Fibroblast of skin of left quadriceps (primary cell): ENCODE measurements at places on chromosomes 4 and X.

- peak; percentile 24 for DNase-seq
Measured at GRCh38 chr4:184287697-184288255, 70.1 kb upstream of the ENPP6 start.

DNA sequence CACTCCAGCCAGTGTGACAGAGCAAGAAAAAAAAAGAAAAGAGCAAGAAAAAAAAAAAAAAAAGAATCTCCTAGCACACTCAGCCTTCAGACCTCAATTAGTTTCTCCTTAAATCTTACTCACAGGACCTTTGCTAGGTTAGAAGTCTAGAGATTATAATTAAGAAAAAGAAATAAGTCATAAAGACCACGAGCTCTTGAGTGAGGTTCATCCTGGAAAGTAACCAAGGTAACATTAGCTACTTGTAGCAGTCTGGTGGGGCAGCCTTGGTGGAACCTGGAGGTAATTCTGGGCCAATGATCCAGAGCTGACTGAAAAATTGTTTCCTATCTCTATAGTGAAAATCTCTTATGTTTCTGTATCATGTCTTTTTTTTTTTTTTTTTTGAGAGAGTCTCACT is 21.2 kb upstream of the DDX3X start:
- no peak for DNase-seq

- DNase-seq, result no peak
Measured at GRCh38 chr4:39032218-39033085, at the start of gene TMEM156. Gene TMEM156, minus strand, starts transcription at chr4:39032409. Its CDS starts 96 bp downstream, at chr4:39032313.

DNA sequence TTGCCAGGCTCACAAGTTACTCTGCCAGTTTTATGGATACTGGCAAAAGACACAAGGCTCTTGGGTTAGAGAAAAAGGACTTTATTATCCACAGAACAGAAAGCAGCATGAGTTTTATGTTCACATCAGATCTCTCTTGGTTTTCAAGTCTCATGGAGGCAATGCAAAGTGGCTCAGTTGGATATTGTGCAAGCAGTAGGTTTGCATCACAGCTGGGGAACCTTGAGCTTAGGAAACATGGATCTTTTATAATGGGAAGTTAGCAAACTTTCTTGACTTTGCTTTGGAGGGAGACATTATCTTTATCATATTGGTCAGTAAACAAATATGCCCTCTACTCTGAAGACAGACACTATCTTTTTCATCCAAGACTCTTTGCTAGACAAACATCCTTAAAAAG is 109.2 kb upstream of the GRPR start:
- DNase-seq, result no peak

- DNase-seq, result no peak
Measured at GRCh38 chr4:170849969-170850368, 760.2 kb upstream of the AADAT start.

- peak; percentile 52 for DNase-seq
Measured at GRCh38 chr4:52659001-52659721, at the start of gene USP46. Gene USP46, minus strand, starts transcription at chr4:52659301. Its CDS starts 151 bp downstream, at chr4:52659150.

DNA sequence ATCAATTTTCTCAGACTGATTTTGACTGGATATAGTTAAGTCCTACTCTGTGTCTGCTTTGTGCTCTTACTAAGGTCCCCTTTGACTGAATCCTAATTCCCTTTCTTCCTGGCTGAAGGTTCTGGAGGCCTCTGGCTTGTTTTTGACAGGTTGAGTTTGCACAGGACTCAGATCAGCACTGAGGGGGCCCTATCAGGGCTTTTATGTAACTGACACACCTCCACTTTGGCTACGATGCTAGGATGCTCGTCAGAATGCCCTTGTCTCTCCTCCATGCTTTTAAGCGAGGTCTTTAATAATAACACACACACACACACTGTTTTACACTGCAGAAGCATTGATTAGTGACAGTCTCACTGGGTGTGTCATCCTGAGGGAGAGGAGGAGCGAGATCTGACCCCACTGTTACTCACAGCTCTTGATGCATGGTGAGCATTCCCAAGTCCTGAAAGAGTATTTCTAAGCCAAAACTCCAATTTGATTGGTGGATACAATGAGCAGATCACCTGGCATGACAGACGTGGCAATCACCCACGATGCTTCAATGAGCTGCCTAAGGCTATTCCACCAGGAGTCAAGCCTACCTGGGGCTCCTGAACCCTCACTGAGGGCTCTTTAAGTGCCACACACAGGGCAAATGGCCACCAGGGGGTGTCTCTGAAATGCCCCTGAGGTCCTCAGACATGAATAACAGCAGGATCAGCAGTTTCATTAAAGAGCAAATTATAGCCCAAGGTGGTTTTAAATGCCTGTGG is 130.4 kb upstream of the CPEB2 start:
- no peak for DNase-seq

DNA sequence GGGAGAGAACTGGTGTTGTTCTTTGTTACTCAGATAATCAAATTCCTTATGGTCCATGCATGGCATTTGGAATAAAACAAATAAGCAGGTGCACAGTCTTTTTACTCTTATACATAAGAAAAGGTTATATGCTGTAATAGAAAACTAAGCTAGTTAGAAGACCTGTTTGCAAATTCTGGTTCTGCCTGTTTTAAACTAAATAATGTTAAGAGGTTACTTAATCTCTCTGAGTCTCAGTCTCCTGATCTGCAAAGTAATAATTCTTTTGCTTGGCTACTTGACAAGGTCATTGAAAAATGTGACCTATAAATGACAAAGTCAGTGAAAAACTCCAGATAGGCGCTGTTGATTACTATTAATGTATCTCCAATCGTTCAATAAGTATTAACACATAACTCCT is 42.5 kb upstream of the ANXA3 start:
- no peak for DNase-seq

DNA sequence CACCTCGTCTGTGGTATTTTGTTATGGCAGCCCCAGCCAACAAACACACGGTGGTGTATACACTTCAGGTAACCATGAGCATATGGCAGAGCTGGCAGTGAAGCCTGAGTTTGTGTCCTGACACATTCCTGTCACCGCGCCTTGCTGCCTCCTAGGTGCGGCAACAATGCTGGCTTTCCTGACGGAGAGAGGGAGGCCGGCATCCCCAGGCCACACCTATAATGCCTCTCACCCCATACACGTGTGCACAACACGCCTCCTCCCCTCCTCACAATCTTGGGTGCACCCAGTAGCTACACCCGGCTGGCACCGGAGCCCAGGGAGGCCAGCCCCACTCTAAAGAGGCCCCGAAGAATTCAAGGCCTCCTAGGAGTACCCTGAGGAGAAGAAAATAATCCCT is 158.5 kb downstream of the NSUN7 start:
- DNase-seq, result no peak

GRCh38 chrX:107542500-107542899 is 85.8 kb upstream of the PRPS1 start:
- DNase-seq, result no peak

DNA sequence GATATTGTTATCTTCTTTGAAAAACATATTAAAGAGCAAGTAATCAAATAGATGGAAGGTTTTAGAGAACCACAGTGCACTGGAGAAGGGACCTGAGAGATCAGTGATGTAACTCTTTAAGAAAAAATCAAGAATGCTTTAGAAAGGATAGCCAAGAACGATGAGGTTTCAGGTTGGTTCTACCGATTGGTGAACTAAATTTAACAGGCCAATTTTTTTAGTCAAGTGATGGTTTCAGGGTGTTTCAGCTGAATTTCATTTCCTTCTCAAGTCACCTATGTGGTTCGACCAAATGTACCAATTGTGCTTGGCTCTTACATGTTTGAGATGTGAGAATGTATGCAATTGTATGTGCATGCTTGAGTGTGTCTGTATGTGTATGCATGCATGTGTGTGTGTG is 26.5 kb downstream of the HS3ST1 start:
- DNase-seq, result no peak

DNA sequence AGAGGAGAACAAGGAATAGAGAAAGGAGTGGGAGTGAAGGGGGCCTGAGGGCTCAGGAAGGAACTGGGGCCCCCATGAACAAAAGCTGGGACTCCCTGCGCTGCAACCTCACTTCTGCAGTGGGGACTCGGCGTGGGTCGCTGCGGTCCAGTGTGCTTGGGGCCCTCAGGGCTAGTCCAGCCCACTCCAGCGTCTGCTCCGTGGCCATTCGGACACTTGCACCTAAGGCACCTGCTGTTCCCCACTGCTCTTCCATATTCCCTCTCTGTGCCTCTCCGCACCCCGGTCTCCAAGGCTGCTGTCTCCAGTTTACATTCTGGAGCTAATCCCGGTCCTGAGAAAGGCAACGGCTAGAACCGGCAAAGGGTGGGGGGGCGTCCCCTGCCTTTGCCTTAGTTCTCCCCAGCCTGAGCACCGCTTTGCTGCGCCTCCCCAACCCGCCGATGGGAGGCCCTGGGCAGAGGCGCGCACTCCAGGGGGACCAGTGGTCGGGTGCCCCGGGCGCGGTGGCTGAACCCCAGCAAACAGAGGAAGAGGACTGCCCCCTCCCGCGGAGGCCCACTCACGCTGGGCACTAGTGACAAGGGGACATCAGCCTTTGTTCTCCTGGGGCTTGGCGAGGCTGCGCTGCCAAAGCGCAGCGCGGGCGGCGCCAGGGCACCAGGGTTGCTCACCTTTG is 327.7 kb upstream of the F9 start:
- no peak for DNase-seq

- DNase-seq, result no peak
Measured at GRCh38 chr4:55027596-55027995, 97.8 kb downstream of the KDR start.

GRCh38 chr4:39227906-39228305 is 45.6 kb downstream of the WDR19 start:
- DNase-seq, result no peak

DNA sequence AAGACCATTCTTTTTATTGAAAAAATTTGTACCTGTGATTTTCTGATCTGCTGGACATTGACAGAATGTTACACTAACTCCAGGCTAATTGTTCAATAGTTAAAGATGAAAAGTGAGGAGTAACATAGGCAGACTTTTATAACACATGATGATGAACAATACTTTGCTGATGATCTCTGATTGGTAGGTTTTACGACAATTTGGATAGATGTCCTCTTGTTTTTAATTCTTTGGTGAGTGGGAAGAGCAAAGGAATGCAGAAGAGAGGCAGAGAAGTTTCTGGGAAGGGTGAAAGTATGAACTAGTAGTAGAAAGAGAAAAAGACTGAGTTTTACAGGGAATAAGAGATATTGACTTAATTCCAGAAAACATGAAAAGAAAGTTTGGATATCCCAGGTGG is 267.3 kb upstream of the HAND2 start:
- DNase-seq, result no peak

- DNase-seq, result no peak
Measured at GRCh38 chr4:77040270-77040669, 35.5 kb downstream of the CCNI start.

DNA sequence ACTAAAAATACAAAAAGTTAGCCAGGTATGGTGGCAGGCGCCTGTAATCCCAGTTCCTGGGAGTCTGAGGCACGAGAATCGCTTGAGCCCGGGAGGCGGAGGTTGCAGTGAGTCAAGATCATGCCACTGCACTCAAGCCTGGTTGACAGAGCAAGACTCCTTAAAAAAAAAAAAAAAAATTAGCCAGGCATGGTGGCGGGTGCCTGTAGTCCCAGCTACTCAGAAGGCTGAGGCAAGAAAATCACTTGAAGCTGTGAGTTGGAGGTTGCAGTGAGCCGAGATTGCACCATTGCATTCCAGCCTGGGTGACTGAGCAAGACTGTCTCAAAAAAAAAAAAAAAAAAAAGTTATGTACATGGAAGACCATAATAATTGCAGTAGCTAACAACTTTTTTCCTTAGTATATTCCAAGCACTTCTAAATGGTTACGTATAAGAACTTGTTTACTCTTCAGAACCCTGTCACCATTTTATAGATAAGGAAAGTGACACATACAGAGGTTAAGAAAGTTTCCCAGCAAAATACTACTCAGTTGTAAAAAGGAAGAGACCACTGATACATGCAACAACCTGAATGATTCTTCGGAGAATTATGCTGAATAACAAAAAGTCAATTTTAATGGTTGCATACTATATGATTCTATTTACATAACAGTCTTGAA is 24.5 kb downstream of the RUFY3 start:
- peak; percentile 34 for DNase-seq

GRCh38 chr4:40552536-40552935 is 77.1 kb downstream of the RBM47 start:
- DNase-seq, result no peak

DNA sequence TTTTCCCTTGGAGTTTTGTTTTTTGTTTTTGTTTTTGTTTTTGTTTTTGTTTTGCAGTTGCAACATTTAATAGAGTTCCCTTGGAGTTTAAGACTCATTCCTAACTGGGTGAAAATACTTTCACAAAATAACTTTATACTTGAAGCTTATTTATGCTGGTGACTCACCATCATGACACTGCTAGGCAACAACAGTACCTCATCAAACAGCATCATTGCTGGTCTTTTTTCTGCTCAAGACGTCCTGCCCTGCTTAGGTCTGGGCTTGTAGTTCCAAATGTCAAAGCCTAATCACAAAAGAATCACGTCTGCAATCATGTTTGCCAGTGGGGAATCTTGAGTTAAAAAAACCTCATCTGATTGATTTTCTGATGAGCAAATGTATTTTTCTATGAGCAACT is 105.7 kb upstream of the PRPS2 start:
- DNase-seq, result no peak

DNA sequence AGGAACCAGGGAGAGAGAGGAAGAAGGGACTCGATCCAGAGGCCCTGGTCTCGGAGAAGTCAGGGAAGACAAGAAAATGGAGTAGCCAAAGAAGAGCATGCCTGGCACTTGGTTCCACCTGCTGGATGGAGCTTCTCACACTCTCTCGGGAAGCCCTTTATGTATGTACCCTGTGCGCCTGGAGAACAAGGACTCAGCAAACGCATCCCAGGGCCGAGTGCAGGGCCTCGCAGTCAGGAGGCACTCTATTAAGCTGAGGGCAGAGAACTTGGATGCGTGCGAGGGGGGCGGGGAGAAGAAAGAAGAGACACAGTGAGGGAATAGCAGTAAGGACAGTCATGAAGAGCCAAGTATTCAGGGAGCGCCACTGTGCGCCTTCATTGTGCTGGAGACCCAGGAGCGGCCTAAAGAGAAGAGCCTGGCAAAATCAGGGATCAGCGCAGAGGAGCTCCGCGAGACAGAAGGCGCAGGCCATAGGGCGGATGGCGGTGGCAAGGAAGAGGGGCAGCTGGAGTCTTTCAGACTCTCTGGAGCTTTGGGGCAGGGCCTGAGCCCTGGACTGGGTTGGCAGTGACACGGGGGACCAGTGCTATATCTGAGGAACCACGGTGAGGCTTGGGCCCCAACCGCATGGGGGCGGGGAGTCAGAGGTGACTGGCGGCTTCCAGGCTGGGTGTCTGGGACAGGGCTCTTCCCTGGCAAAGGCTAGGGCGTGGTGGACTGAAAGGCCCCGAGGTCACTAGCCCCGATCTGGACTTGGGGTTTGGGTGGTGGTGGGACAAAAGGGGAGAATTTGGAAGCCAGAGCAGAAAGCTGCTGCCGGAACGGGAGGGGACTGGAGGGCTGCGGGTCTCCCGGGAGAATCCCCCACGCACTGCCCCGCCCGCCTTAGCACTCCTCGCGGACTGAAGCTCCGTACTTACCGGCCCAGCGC is 1.9 kb upstream of the SEPTIN6 start:
- no peak for DNase-seq
